ENCODE measurements at places on chromosomes 2 and 18.

DNA sequence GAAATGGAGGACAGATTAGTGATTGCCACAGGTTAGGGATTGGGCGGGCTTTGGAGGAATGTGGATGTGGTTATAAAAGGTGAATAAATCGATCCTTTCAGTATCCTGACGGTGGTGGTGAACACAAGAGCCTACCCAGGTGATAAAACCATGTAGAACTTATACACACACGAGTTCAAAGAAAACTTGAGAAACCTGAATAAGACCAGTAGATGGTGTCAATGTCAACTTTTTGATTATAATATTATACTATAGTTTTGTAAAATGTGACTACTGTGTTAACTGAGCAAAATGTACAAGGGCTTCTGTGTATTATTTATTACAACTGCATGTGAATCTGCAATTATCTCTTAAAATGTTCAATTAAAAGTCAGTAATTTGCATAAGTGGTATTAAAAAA, 136.3 kb downstream of the ERBB4 start:
- no peak for DNase-seq

DNA sequence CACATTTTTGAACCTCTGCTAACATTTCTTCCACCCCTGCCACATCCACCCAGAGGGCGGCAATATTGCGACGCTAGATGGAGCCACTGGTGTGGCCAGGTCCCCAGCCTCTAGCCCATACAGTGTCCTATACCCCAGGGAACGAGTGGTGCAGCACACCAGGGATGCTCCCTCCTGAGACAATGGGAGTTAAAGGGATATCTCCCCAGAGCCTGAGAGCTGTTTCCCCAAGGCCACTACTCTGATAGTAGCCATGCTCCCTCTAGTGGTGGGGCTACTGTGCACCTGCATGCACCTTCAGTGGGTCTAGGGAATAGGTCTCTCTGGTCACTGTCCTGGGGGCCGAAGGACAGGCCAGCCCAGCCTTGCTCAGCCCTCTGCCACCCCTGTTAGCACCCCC, 336.4 kb upstream of the FSHR start:
- no peak for DNase-seq

GRCh38 chr2:212213191-212213590, 325.4 kb downstream of the ERBB4 start:
- no peak for DNase-seq

GRCh38 chr2:191916826-191917225, 69.9 kb upstream of the CAVIN2 start:
- no peak for DNase-seq

DNA sequence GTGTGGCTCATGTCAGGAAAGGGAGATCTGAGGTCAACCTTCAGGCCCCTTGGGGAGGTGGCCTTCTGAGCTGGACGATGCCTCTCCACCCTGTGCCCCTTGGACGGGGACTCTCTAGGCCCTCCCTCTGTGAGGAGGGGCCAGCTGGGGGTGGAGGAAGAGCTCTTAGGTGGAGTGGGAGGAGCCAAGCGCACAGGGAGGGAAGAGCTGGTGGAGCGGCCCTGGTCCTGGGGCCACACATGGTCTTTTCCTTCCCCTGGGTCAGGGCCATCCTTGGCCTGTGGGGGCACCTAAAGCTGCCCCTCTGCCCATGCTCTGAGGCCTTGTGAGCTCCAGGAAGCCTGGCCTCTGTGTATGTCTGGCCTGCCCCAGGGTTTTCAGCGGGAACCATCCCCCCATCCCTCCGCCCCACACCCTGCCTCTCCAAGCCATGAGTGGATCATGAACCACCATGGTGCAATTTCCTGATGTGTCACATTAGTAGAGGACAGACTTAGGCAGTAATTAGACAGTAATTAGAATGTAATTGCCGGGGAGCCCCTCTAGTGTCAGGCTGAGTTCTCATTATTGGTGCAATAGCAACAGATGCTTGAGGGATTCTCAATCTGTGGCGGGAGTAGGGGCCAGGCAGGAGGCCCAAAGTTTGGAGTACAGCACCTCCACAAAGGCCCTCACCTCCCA, 63.0 kb downstream of the GLI2 start:
- no peak for DNase-seq

- DNase-seq, result peak; percentile 76
Observed at GRCh38 chr2:126527836-126528490, 128.0 kb upstream of the GYPC start.

DNA sequence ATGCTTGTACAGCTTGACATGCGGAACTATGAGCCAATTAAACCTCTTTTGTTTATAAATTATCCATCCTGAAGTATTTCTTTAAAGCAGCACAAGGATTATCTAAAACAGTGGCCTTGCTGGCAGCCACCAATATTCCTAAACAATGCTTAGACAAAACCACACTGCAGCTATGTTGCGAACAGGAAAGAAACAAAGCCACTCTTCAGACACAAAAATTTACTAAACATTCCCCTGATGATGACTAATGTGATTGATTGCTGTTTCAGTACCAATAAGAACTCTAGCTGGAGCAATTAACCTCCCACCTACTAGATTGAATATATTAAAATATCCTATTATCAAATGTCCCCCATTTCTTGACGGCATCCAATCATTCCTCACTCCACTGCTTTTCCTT, 325.8 kb upstream of the REG3G start:
- no peak for DNase-seq

- DNase-seq, result no peak
Observed at GRCh38 chr2:170840717-170841210, 24.1 kb downstream of the GAD1 start.

GRCh38 chr2:234399451-234400246, 97.2 kb downstream of the ARL4C start:
- DNase-seq, result no peak

- no peak for DNase-seq
Observed at GRCh38 chr2:177727577-177728398, 335.2 kb downstream of the AGPS start.

GRCh38 chr2:119256582-119256921, 32.9 kb downstream of the STEAP3 start:
- DNase-seq, result no peak

DNA sequence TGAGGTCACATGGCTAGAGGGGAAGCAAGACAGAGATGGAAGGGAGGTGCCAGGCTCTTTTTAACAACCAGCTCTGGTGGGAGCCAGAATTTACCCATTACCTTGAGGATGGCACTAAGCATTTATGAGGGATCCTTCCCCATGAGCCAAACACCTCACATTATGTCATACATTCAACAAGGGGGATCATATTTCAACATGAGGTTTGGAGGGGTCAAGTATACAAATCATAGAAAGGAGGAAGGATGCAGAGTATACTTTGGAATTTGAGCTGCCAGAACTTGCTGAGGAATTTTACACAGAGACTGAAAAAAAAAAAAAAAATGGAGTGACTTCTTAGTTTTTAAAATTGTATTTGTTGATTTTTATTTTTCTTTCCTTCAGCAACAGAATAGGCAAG, 891.4 kb downstream of the CCDC85A start:
- no peak for DNase-seq

DNA sequence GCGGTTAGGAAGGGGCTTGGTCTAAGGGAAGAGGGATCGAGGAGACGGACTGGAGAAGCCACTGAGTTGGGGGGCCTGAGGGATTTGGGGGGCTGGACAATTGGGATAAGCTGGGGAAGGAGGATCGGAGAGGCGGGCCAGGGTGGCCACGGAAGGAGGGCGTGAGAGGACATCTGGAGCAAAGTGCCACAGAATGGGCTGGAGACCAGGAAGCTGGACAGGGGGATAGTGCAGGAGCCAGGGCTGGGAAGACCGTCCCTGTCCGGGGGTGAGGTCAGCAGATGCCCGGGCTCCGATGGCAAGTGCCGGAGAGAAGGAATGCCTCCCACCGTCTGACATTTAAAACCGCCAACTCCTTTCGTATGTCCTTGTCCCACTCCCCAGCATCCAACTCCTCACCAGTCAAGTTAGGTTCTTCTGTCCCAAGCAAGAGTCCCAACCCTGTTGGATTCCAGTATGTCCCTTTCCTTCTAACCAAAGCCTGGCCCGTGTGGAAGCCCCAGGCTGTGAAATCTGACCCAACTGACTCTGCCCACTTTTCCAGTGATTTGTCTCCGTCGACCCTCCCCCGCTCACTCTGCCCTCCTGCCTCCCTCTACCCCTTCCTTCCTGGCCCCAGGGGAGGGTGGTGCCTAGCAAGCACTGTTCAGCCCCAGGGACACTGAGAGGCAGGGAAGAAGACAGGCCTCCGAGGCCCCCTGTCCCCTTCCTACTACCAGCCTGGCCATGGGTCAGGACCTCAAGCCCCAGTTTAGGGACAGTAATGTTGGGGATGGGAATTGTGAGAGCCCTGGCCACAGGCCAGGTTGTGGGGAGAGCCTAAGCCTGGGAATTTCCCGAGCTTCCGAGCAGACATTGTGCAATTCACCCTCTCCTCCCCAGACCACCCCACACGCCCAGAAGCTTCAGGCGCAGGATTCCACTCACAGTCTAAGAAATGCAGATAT, 31.5 kb upstream of the TMBIM1 start:
- DNase-seq, result no peak

DNA sequence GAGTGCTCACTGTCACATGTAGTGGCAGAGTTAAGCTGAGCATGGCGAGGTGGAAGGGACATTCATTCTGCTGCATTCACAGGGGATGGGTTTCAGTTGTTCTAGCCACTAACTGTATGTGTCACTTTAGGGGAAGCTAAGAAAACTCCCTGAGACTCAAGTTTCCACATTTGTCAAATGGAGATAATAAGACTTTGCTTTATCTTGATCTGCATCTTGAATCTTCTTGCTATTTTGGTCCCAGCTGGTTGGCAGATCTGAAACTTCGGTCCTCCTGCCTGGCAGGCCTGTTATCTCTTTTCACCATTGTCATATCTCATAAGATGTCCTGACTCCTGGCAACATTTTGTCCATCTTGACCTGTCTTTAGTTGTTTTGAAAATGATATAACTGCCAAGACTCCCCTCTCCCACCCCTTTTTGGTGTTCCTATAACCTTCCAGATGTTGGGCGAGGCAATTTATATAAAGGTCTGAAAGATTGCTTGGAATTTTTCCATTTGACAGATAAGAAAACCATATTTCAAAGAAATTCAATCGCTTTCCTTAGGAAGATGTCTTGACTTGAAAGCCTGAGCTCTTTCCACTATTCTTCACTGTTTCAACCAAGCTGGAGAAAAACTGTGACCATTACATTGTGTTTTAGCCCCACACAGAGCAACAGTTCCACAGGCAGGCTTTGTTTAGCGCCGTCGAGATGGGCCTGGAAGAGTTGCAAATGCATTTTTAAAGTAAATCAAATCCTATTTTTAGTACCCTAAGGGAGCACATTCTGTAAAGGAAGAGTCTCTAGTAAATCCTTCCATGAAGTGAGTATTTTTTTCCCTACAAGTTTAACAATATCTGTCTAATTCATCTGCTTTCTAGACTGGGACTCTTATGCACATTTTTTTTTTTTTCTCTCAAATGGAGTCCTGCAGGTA, 33.4 kb downstream of the MYCN start:
- DNase-seq, result no peak

GRCh38 chr18:11149441-11150270, at the start of gene PIEZO2:
TSS of gene PIEZO2 (minus strand) at chr18:11149569. CDS start at chr18:11148588, 981 bp downstream.
- no peak for DNase-seq

- DNase-seq, result no peak
Observed at GRCh38 chr18:36179562-36180355, 7.5 kb upstream of the MOCOS start.

- no peak for DNase-seq
Observed at GRCh38 chr18:26482569-26482968, 65.8 kb downstream of the KCTD1 start.

DNA sequence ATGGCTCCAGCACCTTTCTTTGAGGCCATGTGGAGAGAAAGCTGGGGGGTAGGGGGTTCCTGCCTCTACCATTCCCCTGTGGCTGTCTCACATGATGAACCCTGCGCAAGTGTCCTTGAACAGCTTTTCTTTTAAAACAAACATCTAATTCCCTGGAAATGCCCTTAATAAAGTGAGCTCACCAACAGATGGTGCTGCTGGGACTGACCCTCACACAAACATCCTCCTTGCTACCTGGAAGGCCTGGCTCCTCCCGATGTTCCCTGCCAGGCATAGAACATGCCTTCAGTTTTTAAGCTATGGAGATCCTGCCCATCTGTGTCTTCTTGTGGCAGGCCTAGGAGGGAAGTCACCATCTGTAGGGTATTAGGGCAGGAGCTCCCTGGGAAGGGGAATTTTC, 60.7 kb upstream of the GATA6 start:
- DNase-seq, result no peak

DNA sequence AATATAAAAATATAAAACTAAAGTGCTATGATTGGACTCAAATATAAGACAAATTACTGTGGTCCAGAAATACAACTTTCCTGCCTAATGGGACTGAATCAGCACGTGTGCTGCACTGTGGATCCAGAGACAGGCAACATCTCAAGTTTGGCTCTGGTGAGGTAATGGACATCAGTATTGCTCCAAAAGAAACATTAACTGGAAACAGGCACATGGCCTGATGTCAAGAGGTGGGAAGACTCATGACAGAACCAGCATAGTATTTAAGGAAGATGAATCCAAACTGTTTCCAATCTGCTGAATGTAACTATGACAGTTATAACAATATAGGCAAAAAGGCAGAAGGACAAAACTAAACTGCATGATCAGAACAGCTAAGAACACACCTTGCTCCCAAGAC, 354.6 kb downstream of the FSIP2 start:
- no peak for DNase-seq

DNA sequence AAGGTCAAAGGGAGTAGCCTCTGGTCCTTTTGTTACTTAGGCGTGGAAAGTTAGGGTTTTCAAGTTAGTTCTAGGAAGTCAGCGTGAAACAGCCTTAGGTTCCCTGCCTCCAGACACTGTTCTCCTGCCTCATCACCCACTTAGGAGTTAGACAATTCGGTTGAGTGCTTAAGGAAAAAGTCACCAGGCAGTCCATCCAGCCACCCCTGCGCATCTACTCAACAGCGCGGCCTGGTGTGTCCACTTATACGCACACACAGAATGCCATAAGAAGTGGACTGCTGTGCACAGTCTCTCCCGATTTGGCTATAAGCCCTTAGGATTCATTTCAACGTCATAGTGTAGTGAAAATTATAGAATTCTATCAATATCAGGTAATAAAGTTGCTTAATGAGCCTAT, 470.8 kb upstream of the TNP1 start:
- no peak for DNase-seq

GRCh38 chr2:113842919-113843736, 46.8 kb upstream of the ACTR3 start:
- no peak for DNase-seq
